ENCODE measurements at places on chromosomes 1 and 21.

- DNase-seq = no peak
Measured at GRCh38 chr1:161106431-161106830, 8.3 kb downstream of the KLHDC9 start.

DNA sequence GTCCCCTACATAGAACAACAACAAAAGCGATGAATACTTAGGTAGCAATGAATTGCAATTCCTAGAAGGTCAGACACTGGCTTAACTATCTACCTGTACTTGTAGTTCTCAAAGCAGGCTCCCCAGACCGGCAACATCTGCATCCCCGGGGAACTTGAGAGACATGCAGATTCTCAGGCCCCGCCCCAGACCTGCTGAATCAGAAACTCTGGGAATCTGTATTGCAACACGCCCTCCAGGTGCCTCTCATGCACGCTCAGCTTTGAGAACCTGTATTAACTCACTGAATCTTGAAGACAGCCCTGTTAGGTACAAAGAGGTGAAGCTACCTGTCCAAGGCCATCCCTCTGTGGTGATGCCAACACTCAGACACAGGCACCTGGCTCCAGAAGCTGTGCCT, 128.1 kb downstream of the KAZN start:
- no peak for DNase-seq

GRCh38 chr1:215844777-215845176, 277.7 kb downstream of the KCTD3 start:
- DNase-seq = no peak

- peak; percentile 93 for DNase-seq
Measured at GRCh38 chr1:185565302-185565701, 168.9 kb upstream of the HMCN1 start.

- no peak for DNase-seq
Measured at GRCh38 chr1:89657886-89658285, 25.0 kb downstream of the LRRC8C start.

- DNase-seq = no peak
Measured at GRCh38 chr1:248788327-248788726, 32.8 kb upstream of the LYPD8 start.

DNA sequence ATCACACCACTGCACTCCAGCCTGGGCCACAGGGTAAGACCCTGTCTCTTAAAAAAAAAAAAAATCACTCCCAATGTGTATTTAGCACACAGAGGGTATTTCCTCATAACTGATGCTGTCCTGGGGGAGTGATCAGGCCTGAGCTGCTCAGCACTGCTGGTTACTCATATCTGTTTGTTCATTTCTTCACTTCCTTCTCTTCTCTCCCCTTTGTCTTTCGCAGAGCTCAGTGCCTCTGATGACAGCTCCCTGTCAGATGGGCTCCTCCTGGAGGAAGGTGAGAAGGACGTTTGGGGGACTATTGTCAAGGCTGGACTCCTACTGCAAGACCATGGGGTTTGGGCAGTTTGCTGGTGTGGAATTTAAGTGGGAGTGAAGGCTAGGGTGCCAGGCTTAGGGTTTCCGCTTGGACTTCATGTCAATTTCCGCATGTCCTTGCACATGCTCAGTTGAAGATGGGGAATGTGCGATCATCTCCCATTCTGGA, 13.0 kb downstream of the INAVA start:
- no peak for DNase-seq

- DNase-seq = peak; percentile 52
Measured at GRCh38 chr1:181083842-181084605, 4.5 kb upstream of the IER5 start.

DNA sequence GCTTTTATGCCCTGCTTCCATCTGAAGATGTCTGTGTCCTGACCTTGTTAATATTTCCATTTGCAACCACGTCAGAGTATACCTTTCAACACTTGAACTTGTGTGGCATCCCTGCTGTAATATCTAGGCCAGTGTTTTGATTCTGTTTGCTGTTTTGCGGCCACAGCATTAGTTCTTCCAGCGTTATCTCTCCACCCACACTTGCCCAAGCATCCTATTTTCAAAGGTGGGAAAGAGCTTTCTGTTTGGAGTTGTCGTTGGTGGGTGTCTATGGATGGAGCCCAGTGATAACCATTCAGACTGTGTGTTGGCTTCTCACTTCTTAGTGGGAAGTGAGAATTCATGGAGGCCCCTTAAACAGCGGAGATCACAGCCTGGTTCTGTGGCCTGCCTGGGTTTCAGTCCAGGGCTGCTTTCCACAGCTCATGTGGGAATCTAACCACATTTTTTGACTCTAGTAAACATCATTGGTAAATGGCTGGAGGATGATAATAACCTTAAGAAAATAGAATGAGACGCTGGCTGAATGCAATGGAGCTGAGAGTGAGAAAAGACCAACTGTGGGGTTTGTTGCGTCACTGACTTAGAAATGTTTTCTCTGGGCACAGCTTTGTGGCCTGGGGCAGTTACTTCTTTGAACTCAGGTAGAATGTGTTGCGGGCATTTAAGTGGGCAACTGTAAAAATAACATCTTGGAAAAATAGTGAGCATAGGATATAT, 7.6 kb downstream of the TENT5C start:
- peak; percentile 56 for DNase-seq

GRCh38 chr1:112575154-112575804, 43.7 kb downstream of the ST7L start:
- DNase-seq = peak; percentile 97

DNA sequence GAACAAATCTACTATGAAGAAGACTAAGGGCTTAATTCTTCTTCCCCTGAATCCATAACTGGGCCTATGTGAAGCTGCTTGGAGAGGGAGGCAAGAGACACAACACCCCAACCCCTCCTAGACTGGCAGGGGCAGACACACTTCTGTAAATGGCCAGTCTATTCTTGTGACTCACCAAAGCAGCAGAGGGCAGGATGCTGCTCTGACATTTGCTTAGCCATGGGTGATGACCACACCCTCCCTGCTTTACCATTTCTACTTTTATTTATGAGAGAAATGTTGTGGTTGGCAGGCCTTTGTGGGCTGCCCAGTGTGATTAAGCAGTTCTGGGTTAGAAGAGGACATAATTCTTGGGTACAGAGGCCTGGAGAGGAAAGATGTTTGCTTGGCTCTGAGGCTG, 189.8 kb upstream of the DPYD start:
- DNase-seq = peak; percentile 65

- DNase-seq = peak; percentile 63
Measured at GRCh38 chr1:86156566-86157455, at the start of gene COL24A1. Gene COL24A1, minus strand, starts transcription at chr1:86156772. Its CDS starts 376 bp downstream, at chr1:86156396.

GRCh38 chr1:19625291-19625937, 18.7 kb upstream of the NBL1 start:
- no peak for DNase-seq

GRCh38 chr1:54487571-54488050, 60.4 kb upstream of the ACOT11 start:
- DNase-seq = no peak

DNA sequence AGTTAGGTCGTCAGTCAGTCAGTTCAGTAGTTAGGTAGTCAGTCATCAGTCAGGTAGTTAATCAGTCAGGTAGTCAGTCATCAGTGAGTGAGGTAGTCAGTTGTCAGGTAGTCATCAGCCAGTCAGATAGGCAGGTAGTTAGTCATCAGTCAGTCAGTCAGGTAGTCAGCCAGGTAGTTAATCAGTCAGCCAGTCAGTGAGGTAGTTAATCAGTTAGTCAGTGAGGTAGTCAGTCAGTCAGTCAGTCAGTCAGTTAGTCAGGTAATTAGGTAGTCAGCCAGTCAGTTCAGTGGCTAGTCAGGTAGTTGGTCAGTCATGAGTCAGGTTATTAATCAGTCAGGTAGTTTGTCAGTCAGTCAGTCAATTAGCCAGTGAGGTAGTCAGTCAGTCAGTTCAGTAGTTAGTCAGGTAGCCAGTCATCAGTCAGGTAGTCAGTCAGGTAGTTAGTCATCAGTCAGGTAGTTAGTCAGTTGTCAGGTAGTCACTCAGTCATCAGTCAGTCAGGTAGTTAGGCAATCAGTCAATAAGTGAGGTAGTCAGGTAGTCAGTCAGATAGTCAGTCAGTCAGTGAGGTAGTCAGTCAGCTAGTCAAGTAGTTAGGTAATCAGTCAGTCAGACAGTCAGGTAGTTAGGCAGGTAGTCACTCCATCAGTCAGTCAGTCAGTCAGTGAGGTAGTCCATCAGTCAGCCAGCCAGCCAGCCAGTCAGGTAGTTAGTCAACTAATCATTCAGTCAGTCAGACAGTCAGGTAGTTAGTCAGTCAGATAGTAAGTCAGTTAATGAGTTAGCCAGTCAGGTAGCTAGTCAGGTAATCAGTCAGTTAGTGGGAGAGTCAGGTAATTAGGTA, 16.2 kb downstream of the KRTAP10-1 start:
- DNase-seq = no peak

GRCh38 chr1:109650609-109651008, 5.3 kb upstream of the GSTM4 start:
- peak; percentile 68 for DNase-seq

DNA sequence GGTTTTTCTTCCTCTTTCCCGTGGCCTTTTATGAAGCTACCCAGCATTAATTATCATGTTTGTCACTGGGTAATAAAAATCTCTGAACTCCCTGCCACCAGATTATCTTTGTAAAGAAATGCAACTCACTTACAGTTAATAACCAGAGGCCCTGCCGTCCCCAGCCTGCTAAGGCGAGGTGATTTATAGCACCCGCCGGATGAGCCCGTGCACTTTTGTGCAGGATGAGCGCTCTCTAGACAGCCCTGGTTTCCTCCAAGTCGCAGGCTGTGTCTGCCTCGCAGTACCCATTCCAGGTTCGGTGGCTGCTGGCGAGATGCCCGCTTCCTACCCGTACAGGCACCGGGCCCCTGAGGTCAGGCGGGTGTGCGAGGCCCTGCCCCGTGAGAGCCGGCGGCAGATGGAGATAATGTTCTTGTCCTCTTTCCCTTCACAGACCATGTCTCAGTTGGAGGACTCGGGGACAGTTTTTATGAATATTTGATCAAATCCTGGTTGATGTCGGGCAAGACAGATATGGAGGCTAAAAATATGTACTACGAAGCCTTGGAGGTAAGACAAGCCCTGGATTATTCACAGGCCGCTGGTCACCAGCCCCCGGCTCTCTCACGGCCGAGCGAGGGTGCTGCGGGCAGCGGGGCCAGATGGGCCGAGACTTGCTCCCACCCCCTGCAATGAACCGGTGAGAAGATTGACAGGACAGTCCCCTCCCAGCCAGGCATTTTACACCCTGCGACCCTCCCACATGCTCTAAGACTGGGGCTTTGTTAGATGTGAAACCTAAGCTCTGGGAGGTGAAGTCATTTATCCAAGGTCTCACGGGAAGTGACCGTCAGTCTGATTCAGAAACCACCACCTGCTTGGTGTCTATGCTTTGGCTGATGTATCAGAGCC, 28.5 kb upstream of the SELENON start:
- peak; percentile 30 for DNase-seq

DNA sequence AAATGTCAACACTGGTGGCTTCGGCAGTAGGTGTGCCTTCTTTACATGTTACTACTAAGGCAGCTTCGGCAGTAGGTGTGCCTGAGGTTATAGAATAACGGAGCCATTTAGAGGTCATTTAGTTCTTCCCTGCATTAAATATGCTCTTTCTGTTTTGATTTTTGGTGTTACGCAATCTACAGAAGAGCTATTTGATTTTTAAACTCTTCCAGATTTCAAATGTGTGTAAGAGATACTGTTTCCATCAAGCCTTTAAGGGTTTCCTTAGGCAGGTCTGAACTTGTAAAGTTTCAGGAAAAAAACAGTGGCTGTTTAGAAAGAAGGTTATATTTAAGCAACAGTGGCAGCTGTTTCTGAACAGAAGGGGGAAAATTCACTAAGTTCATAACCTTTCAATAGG, 54.8 kb downstream of the PIK3R3 start:
- DNase-seq = no peak
